GM04504 (cell line): ENCODE measurements at places on chromosomes 7 and 10.

DNA sequence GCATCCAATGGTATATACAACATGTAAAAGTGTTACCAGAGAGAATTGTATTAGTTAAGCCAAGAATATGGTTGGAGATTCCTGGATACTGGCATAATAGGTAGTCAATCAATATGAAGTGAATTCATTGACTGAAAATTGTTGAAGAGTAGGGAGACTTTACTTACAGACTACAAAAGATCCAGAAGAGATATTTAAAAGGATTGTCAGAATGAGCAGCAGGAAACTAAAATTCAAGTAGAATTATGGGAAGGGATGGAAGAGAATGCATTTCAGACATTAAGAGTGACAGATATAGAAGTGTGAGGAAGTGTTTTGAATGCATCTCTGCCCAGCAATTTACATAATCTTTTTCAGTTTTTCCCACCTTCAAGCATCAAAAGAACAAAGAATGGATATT lies 62.3 kb upstream of the POM121L12 start:
- no peak for DNase-seq

GRCh38 chr7:82605247-82605864 lies 161.8 kb upstream of the CACNA2D1 start:
- DNase-seq, result peak; percentile 10

GRCh38 chr10:13560597-13560996 lies 26.2 kb upstream of the PRPF18 start:
- DNase-seq, result no peak

- no peak for DNase-seq
Observed at GRCh38 chr7:143444785-143445184, 1.5 kb downstream of the TAS2R60 start.

- DNase-seq, result no peak
Observed at GRCh38 chr10:88534072-88534665, 48.9 kb downstream of the RNLS start.

DNA sequence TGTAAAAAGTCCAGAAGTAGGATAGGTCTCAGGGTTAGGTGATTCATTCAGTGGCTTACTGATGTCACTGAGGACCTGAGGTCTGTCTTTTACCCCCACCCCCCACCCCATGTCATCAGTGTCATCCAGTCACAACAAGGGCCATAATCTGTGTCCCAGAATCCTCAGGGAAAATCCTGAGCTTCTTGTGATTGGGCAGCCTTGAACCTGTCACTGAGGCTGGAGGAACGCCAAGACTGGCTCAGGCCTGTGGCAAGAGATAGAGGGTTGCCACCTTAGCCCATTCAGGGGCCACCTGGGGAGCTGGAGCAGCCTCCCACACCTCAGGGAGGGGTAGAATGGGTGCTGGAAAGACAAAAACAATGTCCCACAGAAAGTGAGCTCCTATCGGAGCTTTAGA lies 29.7 kb downstream of the NUB1 start:
- no peak for DNase-seq

GRCh38 chr7:76400248-76400647 lies 9.2 kb downstream of the SSC4D start:
- no peak for DNase-seq

GRCh38 chr10:42640610-42641229 lies 2.4 kb upstream of the ZNF33B start:
- no peak for DNase-seq

DNA sequence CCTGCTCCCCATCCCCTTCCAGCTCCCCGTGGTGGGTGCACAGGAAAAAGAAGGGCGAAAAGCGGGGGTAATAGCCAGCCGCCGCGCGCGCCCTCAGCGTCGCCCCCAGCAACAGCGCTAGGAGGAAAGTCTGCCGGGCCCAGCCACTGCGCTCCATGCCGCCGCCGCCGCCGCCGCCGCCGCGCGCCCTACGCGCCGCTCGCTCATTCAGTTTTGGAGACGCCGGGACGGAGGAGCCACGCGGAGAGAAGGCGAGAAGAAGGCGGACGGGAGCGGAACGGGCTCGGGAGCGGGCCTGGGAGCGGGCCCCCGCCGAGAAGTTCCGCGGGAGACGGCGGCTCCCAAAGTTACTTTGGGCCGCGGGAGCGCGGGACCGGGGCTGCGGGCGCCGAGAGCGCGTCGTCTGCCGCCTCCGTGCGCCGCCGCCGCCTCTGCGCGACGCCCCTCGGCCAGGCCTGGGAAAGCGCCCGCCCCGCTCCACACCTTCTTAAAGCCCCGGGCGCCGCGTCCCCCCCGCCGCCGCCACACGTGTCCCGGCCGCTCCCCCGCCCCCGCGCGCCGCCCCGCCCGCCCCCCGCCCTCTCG lies at the start of gene RELN:
Gene RELN, minus strand, starts transcription at position 459 of the 585 bp plus-strand sequence. Its CDS starts 302 bp downstream, at position 157.
- DNase-seq, result no peak

DNA sequence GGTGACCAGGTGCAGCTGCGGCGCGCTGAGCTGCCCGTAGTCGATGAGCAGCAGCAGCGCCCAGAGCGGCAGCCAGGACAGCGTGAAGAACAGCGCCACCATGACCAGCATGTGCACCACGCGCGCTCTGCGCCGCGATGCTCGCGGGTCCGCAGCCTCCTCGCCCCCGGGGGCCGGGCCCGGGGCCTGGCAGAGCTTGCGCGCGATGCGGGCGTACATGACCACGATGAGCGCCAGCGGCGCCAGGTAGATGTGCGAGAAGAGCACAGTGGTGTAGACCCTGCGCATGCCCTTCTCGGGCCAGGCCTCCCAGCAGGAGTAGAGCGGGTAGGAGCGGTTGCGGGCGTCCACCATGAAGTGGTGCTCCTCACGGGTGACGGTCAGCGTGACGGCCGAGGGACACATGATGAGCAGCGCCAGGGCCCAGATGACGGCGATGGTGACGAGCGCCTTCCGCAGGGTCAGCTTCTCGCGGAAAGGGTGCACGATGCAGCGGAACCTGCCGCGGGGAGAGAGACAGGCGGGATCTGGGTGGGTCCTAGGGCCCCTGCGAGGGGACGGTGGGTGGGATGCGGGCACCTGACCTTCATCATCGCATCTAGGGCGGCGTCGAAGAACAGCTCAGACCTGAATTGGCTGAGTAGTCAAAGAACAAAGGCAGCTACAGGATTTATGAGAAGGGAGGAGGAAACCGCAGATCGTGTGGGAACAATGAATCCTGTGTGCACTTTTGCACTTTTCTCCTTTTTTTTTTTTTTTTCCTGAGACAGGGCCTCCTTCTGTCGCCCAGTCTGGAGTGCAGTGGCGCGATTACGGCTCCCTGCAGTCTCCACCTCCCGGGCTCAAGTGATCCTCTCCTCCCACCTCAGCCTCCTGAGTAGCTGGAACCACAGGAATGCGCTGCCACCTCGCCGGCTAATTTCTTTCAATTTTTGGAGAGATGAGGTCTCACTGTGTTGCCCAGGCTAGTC lies 22.4 kb upstream of the PPA1 start:
- DNase-seq, result no peak

- DNase-seq, result no peak
Observed at GRCh38 chr10:101781984-101782810, 1.0 kb downstream of the NPM3 start.

GRCh38 chr10:7773845-7774801 lies 13.7 kb downstream of the KIN start:
- no peak for DNase-seq
